ENCODE measurements at places on chromosomes 11 and 22.

GRCh38 chr22:23683545-23683944 lies 7.3 kb upstream of the RGL4 start:
- DNase-seq: no peak

DNA sequence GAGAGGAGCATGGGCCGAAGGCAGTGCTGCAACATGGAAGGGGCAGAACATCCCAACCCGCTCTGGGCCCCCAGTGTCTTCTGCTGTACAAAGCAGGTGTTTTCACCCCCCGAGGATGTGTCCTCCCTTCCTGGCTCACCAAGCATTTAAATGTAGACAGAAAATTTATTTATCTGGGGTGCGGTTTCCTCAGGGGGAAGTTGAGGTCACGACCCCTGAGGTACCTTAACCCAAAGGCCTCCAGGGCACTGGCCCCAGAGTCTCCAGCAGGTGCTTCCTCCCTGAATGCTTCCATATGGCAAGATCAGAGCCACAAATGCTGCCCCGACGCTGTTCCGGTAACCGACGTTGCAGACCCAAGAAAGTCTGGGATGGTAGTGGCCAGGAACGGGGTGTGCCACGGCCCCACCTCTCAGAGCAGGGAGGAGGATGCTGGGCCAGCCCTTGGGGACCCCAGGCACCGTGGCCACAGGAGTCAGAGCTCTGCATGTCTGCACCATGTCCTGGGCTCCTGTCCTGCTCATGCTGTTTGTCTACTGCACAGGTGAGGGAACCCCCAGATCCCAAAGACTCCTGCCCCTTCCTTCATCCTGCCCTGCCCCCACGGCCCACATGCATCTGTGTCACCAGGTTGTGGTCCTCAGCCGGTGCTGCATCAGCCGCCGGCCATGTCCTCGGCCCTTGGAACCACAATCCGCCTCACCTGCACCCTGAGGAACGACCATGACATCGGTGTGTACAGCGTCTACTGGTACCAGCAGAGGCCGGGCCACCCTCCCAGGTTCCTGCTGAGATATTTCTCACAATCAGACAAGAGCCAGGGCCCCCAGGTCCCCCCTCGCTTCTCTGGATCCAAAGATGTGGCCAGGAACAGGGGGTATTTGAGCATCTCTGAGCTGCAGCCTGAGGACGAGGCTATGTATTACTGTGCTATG lies at the start of gene VPREB1:
VPREB1 (plus strand) TSS at position 471 of the 935 bp plus-strand sequence; CDS start at position 499, 28 bp downstream.
- no peak for DNase-seq

DNA sequence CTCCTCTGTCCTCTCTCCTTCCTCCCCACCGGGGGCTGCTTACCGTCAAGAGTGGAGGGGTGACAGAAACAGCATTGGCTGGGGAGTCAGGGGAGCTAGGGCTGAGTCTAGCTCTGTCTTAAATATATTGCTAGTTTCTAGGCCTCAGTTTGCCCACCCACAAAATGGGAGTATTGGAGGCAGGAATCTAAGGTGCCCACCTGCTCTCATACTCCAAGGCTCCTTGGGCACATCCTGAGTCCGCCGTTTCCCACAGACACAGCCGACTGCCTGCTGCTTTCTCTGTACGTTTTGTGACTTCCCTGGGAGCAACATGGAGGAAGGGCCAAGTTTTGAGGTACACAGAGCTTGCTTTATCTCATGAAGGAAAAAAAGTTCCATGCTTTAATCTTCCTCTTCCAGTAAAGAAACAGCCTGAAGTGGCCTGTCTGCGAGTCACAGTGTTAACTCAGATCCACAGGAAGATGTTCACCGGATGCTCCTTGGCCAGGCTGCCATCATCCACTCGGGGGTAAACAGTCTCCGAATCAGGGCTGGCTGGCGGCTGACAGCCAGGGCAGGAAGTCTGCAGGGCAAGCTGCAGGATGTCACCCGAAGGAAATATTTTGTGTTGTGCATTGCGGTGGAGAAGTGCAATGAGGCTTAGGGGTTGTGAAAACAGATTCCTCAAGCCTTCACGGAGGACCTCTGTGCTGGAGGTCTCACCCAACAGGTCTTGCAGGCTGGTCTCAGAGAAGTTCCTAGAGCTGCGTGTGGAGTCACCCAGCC lies 11.0 kb upstream of the CERK start:
- no peak for DNase-seq

GRCh38 chr22:49961005-49961600 lies 531 bp downstream of the PIM3 start:
- DNase-seq: no peak

Measured in NCI-H748 treated with DMSO at 0.1 percent for 48 hours (cell line).